ENCODE measurements at places on chromosomes 1 and 21.
A peak's percentile ranks its signal among the peaks of the same experiment; 100 is the strongest.

GRCh38 chr1:145886390-145886789 lies 724 bp upstream of the ANKRD35 start:
- no peak for DNase-seq

- no peak for DNase-seq
Measured at GRCh38 chr1:33972676-33973395, 109.0 kb downstream of the HMGB4 start.

- DNase-seq = no peak
Measured at GRCh38 chr1:8361198-8361849, 43.4 kb downstream of the SLC45A1 start.

DNA sequence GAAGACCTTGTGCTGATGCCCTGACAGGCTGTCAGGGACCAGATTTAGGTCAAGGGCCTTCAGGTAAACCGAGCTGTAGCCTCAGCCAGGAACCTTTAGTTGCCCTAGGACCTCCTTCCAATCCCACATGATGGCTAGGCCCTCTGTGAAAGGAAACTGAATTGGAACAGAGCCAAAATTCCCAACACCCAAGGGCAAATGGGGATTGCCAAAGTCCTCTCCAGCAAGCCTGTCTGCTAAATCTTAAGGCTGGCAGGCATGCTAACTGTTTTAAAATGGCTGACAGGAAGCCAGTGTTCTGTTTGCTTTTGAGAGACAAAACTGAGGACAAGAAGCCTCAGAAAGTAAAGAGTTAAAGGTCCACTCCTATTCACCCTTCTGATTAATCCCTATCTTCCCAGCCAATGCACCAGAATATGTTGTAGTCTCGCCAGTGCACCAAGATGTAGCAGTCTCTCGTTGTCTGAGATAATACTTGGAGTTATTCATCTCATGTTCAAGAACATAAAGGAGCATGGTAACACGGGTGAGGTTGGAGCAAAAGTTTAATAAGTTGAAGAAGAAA lies 35.1 kb downstream of the MSTO1 start:
- DNase-seq = no peak

DNA sequence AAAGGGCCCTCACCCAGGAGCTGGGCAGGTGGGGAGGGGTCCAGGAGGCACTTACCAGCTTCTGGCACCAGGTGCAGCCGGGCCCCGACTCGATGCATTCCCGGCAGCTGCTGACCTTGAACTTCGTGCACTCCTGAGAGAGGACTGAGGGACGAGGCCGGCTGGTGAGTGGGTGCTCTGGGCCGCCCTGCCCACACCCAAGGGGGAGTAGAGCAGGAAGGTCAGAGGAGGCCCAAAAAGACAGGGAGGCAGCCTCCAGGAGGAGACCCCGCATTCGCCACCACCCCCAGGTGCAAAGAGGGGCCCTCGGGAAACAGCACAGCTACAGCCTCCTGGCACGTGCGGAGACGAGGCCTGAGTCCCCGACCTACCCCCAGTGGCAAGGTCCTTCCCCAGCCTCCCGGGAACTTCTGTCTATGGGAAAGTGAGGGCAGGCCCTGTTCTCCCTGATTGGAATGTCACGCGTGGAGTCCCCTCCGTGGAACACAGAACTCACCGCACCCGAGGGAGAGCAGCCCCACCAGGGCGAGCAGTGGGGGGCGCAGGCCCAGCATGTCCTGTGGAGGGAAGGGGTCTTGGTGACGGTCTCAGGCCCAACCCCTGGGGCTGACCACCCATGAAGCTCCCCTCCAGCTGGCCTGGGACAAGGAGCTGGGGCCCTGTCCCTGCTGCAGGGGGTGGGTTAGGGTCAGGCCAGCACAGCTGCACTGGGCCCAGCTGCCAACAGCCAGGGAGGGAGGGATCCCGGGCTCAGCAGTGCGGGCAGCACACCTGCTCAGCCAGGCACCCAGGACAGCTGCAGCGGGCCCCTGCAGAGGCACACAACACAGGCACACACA lies 10.3 kb downstream of the ITGB2 start:
- DNase-seq = no peak

DNA sequence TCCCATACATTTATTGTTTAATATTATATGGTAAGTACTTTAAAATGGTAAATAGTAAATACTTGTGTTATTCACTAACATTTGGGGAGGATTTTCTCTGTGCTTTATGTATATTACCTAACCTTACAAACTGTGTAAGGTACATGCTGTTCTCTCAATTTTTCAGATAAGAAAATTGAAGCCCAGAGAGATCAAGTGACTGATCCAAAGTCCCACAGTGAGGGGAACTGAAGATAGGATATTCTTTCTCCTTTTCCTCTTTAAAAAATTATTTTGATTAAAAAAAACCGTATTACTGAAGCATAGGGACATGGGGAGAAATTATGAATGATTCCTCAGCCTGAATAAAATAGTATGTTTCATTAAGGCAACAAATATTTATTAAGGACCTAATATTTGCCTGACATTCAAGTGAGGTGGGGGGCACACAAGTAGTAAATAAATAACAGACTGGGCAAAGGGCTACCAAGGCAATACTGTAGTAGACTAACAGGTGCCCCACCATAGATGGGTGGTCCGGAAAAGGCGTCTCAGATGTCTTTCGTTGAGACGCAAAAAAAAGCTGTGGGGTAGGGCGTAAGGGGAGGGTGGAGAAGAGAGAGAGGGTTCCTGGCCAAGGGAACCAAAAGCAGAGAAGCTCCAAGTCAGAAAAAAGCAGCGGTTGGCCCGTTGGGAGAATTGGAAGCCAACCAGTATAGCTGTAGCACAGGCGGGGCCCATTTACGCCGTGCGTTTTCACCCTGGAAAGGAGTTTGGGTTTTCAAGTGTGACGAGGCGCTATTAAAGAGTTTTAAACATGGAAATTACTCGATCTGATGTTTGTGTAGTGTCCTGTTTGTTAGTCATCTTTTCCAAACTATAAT lies 944 bp upstream of the AGO3 start:
- peak; percentile 23 for DNase-seq

DNA sequence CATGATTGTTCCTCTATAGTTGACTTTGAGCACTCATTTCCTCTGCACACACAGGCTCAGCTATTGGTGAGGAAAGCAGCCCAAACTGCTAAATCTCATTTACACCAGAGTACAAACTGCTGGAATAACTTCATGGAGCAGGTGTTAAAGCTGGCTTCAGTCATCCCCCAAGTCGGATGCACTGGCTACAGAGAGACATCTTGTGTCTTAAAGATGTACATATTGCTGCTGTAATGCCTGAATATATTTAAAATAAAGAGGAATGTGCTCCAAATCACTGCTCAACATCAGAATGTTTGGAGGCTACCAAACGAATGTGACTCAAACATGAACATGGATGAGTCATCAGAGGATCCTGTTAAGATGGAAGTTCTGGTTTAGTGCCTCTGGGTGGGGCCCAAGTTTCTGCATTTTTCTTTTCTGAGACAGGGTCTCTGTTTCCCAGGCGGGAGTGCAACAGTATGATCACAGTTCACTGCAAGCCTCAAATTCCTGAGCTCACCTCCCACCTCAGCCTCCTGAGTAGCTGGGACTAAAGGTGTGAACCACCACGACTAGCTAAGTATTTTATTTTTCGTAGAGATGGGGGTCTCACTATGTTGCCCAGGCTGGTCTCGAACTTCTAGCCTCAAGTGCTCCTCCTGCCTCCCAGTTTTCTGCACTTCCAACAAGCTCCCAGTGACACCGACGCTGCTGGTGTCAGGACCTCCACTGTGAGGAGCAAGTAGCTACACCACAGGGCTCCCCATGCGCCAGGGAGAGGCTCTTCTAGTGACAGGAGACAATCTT lies 79.0 kb upstream of the KRTAP19-8 start:
- no peak for DNase-seq

- DNase-seq = no peak
Measured at GRCh38 chr1:208173749-208174148, 70.4 kb downstream of the PLXNA2 start.

DNA sequence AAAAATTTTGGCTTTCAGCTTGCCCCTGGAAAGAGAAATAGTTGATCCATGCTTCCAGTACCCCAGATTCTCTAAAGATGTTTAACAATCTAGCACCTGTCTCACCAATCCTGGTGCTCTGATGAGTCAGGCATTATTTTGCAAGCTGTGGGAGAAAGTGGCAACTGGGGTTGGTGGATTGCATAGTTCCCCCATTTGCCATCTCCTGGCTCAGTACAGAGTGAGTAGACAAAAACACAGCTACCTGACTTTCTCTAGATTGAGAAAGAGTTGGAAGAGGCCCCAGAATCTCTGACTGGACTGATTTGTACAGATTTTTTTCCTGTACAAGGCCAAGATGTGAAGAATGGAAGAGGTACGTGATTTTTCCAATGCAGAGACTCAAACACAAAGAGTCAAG lies 75.1 kb upstream of the NEGR1 start:
- DNase-seq = no peak

DNA sequence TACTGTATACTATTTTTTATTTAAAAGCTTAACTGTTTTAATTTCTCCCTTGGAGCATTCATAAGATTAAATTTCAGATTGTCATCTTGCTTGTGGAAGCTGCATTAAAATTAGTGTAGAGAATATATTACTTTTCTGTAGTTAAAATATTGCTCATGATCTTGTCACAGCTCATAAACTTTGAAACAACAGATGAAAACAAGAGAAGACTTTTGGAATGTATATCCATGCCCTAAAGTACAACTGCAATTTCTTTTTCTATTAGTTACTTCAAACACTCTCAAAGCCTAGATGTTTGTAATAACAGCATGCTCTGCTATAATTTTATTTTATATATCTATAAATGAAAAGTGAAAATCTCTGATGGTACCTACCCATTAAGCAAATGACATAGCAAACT lies 155.9 kb downstream of the COL11A1 start:
- DNase-seq = no peak

DNA sequence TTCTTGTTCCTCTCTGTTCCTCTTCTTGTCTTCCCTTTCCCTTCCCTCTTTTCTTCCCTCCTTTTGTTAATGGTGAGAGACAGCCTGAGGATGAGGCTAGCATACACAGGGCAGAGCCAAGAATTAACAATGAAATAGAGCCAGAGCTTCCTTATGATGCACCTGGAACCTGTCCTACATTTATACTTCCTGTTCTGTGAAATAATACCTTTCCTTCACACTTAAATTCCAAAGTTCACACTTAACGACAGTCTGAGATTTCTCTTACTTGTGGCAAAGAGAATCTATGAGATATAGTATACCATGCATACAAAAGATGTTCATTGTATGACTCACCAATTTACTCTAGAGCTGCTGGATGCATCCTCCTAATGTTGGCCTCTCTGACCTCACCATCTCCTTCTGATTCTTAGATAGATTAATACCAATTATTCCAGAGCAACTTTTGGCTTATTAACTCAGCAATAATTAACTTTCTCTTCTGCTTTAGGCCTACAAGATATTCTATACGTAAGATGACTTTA lies 30.8 kb upstream of the TSNAX start:
- no peak for DNase-seq

GRCh38 chr1:81974883-81975555 lies 174.3 kb downstream of the ADGRL2 start:
- DNase-seq = no peak

- DNase-seq = no peak
Measured at GRCh38 chr1:233261695-233262094, 33.8 kb downstream of the PCNX2 start.

- DNase-seq = no peak
Measured at GRCh38 chr1:210170220-210170619, 62.4 kb upstream of the SERTAD4 start.

DNA sequence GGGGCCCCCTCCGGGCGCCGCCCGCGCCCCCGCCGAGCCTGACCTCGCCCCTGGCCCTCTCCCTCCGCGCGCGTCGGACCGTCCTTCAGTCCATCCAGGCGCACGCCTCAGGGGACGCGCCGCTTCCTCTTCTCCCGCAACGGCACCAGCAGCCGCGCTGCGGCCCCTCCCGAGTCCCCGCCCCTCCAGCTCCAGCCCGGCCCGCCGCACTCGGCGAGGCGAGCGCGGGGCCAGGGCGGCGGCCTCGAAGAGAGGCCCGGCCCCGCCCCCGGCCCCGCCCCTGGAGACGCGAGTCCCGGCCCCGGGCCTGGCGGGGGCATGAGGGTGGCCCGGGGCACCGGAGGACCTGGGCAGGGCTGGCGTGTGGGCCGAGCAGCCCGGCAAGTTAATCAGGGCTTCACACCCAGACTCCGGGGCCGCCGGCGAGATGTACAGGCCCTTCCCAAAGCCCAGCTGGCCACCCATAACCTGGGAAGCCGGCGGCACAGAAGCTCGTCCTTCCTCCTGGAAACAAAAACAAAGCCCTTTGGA lies at the start of gene IGSF3:
Gene IGSF3 (minus strand): TSS at position 159 of the 531 bp plus-strand sequence. CDS start 1,407 bp downstream, outside the sequence.
- DNase-seq = peak; percentile 64
